ENCODE measurements at places on chromosomes 2 and 18.

DNA sequence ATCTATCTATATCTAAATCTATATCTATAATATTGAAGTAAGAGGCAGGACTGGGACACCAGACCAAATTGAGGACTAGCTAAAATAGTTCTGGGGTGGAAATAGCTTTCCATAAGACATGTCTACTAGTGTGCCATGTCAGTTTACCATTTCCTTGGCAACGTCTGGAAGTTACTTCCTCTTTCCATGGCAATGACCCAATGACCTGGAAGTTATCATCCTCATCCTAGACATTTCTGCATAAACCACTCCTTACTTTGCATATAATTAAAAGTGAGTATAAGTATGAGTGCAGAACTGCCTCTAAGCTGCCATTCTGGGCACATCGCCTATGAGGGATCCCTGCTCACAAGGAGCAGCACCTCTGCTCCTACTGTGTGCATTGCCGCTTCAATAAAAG lies 734.0 kb upstream of the GCFC2 start:
- no peak for DNase-seq

DNA sequence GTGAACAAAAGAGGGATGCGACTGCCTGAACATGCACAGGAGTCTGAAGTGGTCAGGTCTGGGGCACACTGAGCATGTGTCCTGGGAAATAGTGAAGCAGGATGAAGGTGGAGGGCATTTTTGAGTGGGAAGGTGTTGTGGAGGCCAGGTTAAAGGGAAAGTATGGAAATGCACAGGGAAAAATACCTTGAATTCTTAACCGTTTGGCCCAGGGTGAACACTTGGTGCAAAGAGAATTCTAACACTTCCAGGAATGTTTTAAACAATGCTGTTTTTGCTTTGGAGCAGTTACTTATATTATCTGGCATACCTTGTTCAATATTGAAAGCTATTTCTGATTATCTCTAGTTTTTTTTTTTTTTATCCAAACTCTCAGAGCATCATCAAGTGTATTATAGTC lies 623.5 kb downstream of the DCC start:
- no peak for DNase-seq

DNA sequence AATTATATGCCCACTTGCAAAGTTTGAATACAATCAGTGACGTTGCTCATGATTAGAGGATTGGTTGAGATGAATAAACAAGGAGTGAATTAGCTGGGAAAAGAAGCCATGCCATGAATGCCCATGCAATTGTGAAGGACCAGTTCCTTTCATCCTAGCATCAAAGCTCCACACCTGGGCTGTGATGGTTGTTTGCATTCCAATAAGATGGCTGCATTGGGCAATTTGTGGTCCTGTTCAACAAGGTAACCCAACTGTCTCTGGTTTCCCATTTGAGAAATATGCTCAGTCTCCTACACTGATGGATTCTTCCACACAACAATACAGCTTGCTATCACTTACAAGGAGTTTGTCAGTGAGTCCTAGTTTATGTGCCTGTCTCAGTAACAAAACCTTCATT lies 550.2 kb downstream of the STK39 start:
- DNase-seq = no peak

DNA sequence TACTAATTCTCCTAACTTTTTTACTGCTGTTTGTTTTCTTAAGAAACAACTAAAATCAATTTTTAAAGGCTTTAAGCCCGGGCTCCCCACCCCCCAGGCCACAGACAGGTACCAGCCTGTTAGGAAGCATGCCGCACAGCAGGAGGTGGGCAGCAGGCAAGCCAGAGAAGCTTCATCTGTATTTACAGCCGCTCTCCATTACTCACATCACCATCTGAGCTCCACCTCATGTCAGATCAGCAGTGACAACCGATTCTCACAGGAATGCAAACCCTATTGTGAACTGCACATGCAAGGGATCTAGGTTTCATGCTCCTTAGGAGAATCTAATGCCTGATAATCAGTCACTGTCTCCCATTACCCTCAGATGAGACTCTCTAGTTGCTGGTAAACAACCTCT lies 517.0 kb downstream of the NRXN1 start:
- DNase-seq = no peak

DNA sequence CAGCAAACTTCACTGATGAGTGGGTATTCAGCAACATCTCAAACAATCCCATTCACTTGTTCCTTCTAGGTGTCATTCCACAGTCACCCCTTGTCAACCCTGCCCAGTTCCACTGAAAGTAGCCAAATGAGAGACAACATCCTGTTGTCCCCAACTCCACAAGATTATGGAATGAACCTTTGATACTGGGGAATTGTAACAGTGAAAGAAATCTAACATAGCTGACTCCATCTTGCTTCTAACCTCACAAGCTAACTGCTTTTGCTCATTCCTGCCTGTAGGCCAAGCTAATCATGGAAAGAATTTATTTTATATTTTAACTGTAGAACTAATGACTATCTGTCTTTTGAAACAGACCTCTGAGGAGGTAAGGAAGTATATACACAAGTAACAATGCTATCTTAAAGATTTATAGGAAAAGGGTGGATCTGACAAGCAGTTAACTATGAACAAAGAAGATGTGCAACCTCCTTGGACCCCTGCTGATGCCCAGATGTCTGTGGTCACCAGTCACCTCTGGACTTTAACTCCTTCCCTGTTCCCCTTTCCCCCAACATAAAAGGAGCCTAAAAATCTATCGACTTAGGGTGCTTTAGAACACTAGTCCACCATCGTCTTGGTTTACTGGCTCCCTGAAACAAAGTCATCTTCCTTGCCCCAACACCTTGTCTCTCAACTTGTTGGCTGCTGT lies 6.9 kb upstream of the ANXA4 start:
- DNase-seq = no peak

GRCh38 chr18:3248658-3249359 lies 1.2 kb downstream of the MYL12A start:
- DNase-seq = peak; percentile 73

- peak; percentile 91 for DNase-seq
These were observed 17.0 kb upstream of the STAT4 start for GRCh38 chr2:191167766-191168165.

- DNase-seq = no peak
These were observed 14.9 kb downstream of the LRPPRC start for GRCh38 chr2:43980902-43981301.

DNA sequence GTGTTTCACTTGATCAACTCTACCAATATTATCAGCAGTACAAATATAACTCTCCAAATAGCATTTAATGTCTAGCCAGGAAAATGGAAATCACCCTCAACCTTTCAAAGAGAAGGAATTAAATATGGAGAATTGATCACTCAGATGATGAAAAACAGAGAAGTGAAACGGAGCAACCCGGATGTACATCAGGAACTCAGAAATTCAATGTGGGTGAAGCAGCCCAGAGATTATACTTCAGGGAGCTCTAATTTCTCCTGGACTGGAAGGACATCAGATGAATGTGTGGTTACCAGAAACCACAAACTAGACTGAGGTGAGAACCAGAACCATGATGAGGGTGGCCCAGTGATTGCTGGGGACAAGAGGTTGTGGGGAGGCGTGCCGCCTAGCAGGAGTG lies 35.5 kb upstream of the COBLL1 start:
- DNase-seq = no peak

GRCh38 chr2:65294701-65295100 lies 67.1 kb downstream of the ACTR2 start:
- DNase-seq = no peak

DNA sequence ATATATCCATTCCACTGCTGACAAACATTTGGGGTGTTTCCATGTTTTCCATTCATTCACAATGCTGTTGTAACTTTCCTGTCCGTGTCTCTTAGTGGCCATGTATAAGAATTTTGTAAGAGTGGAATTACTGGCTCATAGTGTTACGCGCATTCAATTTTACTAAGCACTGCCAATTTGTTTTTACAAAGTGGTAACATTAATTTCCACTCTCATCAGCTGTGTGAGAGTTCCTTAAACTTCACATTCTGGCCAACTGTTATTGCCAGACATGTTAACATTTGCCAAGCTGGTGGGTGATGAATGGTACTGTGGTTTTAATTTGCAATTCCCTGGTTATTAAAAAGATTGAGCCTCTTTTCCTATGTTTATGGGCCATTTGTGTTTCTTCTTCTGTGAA lies 134.2 kb downstream of the DTNB start:
- no peak for DNase-seq

All from fibroblast of skin of scalp (primary cell).